Bronchial epithelial cell (primary cell): ENCODE measurements at places on chromosomes 1 and 21. TPM values are rescaled to one million over a fixed set of nuclear protein-coding genes. Genes with fewer than 3 reads are reported as not detected.

DNA sequence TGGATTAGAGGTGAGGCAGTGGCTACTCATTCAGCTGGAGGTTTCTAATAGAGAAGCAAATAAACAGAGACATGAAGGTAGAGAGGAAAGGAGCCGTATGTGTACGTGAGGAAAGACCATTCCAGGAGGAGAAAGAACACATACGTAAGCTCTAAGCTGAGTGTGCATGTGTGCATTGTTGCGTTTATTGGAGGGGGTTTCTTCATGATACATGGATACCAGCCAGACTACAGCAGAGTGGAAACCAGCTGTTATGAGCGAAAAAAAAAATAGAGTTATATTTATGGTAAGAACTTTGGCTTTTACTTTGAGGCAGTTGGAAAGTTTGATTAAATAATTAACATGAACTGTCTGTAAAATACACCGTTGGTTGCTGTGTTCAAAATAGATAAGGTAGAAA, 173.4 kb upstream of the RGS18 start:
- no peak for DNase-seq

Gene ASCL5
- total RNA-seq, result under 0.01 and 0.13 TPM in 2 replicates

GRCh38 chr1:91501523-91501851, 836 bp downstream of the CDC7 start:
- DNase-seq, result peak; percentile 36

DNA sequence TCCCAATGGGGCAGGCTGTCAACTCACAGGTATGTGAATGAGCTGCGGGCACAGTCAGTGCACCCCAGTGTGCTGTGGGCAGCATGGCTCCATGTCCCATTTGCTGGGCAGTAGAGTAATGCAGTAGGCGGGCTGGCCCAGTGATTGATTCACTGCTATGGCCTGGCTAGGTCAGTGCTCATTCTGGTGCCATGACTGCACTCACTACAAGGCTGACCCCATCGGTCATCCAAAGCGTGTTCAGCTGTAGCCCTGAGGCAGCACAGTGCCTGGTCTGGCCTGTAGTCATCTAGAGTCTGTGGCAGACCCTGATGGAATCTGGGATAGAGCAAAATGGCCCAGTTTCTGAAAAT, 7.4 kb downstream of the HYI start:
- DNase-seq, result no peak

Gene HAO2
- total RNA-seq, result 0.13 TPM in 1 of 2 replicates, not detected in the other

DNA sequence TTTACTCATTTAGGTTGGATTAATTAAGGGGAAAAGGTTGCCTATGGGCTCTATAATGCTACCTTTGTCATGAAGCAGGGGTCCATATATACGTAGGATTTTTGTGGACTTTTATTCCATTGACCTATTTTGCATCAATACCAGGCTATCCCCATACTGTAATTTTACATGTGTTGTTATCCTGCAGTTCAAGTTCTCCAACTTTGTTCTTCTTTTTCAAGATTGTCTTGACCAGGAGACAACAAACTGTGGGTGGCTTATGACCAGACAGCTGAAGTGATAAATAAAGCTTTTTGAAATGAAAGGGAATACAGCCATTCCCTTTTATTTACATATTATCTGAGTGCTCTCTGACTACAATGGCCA, 345.7 kb downstream of the BARHL2 start:
- no peak for DNase-seq

DNA sequence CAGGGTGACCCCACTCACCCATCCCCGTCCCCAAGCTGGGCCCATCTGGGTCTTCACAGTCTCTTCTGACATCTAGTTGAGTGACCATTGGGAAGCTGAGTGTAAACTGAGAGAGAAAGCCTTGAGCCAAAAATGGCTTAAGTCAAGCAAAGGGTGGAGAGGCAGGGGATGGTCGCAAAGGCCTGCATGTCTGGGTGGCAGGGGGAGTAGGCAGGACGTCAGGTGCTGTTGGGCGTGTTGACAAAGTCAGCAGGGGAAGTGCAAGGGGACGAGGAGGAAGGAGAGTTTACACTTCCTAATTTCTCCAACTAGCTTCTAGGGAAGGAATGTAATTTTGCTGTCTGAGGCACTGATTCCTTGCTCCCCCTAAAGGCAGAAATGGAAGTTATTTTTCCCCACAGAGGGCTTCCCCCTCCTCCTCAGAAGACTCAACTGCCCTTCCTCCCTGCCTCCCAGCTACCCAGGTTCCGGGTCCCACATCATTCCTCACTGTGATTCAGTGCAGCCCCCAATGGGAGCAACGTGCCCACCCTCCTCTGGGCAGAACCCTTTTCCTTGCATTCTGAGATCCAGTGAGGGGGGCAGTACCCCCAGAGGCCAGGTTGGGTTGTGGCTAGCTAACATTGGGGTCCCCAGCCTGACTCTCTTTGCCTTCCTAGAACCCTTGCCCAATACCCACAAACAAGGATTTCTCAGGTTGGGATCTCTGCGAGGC, 1.2 kb upstream of the ADORA1 start:
- DNase-seq, result peak; percentile 15

DNA sequence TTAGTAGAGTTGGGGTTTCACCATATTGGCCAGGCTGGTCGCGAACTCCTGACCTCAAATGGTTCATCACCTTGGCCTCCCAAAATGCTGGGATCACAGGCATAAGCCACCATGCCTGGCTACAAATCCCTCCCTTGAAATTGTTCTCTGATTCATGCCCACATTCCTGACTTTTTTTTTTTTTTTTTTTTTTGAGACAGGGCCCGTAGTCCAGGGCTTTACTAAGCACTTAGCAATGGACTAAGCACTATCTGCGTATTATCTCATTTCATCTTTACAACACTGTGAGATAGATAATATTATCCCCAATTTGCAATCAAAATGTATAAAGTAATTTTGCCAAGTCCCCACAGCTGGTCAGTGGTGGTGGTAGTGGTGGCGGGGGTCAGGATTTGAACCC, 58.9 kb downstream of the VWA5B1 start:
- DNase-seq, result no peak

DNA sequence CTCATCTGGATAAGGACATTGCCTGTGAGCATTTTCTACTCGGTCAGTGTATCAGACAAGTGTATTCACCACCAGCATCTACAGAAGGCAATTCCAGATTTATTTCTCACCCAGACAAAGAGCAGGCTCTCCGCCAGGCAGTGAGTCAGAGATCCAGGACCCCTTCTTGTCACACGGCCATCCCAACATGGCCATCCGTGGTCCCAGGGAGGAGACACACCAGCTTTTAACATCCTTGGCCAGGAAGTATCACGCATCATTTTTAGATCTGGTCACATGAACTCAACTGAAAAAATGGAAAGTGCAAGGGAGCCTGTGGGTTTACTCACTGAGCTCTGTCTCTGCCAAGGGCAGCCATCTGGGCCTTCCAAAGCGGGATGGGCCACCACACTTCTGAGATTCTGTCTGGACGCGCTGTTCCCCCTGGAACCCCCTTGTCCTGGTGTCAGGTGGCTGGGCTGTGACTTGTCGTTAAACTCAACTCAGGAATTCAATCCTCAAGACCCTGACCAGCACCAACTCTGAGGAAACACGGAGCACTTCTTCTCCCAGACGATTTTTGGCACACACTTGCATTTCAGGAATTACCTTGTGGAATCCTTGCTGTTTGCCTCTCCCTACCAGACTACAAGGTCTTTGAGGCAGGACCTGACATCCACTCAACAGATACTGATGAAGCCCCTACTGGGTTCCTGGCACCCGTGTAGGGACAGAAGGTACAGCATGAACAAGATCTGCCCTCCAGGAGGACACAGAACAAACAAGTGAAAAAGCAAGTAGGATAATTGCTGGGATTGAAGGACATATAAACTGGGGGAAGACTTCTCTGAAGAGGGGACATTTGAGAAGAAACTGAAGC, 21.6 kb upstream of the CCSAP start:
- no peak for DNase-seq

DNA sequence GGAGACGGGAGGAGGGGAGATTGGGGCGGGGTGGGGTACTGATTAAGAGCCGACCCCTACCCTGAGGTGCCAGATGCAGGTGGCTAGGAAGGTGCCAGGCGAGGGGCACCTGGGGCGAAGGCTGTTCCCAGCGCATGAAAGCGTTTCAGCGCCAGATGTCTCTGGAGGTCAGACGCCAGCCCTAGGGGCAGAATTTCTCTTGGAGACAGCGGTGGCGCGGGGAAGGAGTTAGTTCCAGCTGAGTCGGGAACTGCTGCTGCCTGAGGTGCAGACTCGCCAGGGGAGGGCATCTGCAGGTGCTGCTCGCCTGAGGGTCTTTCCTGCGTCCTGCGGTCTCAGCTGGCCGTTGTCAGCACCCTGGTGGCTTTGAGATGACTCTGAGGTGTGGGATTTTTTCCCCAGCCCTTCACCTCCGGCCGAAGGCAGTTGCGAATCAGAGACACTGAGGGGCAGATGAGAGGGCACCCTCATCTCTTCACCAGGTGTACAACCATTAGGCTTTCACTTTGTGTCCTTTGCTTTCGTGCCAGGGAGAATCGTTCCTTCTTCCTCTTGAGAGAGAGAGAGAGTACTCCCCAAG, 539 bp downstream of the CGN start:
- DNase-seq, result no peak

Gene SMCP
- total RNA-seq, result not detected in 2 replicates

DNA sequence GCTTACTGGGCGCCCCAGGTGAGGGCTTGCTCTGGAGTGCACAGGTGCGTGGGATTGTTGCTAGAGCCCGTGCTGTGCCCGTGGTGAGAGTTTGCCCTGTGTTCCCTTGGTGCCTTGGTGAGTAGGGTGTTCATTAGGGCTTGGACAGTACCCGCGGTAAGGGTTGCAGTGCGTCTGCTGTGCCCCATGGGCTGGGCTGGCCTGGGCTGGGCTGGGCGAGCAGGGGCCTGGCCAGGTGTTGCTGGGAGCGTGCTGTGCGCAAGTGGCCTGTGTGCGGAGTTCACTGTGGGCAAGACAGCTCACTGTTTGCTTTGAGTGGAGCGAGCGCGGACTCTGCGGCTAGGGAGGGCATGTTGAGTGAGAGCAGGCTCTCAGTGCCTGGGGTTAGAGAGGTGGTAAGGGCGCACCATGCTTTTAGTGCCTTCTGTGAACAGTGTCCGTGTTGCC, 725 bp downstream of the CR1L start:
- no peak for DNase-seq

DNA sequence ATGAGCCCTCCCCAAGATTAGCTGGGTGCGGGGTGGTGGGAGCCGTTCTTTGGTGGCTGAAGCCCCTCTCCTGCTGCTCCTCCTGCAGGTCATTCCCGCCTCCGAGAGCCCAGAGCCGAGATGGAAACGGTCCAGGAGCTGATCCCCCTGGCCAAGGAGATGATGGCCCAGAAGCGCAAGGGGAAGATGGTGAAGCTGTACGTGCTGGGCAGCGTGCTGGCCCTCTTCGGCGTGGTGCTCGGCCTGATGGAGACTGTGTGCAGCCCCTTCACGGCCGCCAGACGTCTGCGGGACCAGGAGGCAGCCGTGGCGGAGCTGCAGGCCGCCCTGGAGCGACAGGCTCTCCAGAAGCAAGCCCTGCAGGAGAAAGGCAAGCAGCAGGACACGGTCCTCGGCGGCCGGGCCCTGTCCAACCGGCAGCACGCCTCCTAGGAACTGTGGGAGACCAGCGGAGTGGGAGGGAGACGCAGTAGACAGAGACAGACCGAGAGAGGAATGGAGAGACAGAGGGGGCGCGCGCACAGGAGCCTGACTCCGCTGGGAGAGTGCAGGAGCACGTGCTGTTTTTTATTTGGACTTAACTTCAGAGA, 448 bp downstream of the G0S2 start:
- no peak for DNase-seq

Gene PTPN7
- total RNA-seq, result under 0.01 TPM in 1 of 2 replicates, not detected in the other

Gene SEMA4A
- 1.8 and 16.9 TPM in 2 replicates for total RNA-seq

DNA sequence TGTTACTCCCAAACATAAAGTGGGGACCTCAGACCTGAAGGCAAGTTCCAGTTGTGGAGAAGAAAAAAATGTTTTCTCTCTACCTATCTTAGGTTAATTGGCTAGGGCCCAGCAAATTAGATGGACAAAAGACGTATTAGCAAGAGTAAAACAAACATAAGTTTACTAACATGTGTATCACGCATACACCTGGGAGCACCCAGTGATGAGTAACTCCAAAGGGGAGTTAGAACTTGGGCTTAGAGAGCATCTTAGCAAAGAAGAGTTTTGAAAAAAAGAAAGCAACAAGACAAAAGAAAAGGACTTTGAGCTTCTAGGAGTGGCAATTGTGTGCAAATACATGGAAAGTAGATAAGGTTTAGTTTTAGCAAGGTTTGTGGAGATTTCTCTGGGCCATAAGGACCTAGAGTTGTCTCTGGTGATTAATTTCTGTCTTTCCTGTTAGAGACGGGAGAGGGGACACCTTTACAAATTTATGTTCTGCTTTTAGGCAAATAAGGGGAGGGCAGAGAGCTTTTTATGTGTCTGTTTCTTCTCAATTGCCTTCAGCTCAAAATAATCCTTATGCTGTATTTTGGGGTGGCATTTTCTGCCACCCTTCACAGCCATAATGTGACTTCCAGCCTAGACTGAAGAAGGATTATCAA, 76.7 kb upstream of the PTGFRN start:
- DNase-seq, result peak; percentile 63

DNA sequence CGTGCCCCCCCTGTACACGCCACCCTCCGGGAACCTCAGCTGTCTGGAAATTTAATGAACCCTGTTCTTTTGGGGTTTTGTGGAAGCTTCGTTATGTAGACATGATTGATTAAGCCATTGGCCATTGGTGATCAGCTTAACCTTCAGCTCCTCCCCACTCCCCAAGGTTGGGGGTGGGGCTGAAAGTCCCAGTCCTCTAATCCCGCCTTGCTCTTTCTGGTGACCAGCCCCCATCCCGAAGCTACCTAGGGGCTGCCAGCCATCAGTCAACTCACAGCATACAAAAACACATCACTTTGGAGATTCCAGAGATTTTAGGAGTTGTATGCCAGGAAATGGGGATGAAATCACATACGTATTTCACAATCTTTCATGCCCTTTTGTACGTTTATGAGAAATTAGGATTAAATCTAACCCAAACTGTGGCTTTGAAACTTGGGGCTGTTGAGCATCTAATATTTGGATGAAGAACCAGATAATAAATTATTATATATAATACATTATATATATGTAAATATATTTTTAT, 52.3 kb downstream of the BACE2 start:
- DNase-seq, result no peak

Gene KRTAP13-2
- not detected in 2 replicates for total RNA-seq

- DNase-seq, result peak; percentile 69
These were observed 183.5 kb downstream of the PATJ start for GRCh38 chr1:61925591-61926298.

Gene MFSD2A
- 8.8 and 11.1 TPM in 2 replicates for total RNA-seq

- DNase-seq, result peak; percentile 69
These were observed 24.0 kb upstream of the DENND1B start for GRCh38 chr1:197799271-197799670.

DNA sequence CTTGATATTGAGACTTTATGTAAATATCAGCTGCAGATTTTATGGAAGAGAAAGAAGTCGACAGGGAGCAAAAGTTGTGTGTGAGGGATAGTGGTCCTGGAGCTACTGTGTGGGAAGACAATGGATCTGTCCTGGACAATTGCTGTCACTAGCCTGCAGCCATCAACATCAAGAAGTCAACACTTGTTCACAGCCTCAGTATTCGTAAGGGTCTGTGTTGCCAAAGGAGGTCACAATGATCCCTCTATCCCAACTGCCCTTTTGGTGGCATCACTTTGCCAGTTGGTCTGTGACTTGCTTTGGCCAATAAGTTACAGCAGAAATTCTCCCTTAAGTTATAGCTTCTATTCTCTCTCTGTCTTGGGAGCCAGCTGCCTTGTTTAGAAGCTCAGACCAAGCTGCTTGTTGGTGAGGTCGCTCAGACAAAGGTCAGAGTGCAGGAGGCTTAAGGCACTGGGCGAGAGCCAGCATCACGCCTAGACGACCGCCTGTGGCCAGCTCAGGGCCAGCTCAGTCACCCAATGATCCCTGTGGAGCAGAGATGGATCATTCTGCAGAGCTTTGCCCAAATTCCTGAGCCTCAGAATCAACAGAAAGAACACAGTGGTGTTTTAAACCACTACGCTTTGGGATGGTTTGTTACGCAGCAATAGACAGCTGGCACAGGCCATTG, 134.9 kb downstream of the RHOU start:
- DNase-seq, result no peak
